ENCODE measurements at places on chromosomes 16 and 17.

GRCh38 chr16:67415872-67416793 is at the start of gene ZDHHC1:
Gene ZDHHC1 (minus strand): TSS chr16:67416477. CDS start chr16:67407775, 8,702 bp downstream.
- peak; percentile 76 for DNase-seq

GRCh38 chr17:57999496-58000017 is 7.5 kb downstream of the SRSF1 start:
- peak; percentile 73 for DNase-seq

- peak; percentile 18 for DNase-seq
These were observed 398.2 kb downstream of the SOX9 start for GRCh38 chr17:72518753-72519597.

- no peak for DNase-seq
These were observed 350.6 kb upstream of the MAF start for GRCh38 chr16:79950932-79951719.

DNA sequence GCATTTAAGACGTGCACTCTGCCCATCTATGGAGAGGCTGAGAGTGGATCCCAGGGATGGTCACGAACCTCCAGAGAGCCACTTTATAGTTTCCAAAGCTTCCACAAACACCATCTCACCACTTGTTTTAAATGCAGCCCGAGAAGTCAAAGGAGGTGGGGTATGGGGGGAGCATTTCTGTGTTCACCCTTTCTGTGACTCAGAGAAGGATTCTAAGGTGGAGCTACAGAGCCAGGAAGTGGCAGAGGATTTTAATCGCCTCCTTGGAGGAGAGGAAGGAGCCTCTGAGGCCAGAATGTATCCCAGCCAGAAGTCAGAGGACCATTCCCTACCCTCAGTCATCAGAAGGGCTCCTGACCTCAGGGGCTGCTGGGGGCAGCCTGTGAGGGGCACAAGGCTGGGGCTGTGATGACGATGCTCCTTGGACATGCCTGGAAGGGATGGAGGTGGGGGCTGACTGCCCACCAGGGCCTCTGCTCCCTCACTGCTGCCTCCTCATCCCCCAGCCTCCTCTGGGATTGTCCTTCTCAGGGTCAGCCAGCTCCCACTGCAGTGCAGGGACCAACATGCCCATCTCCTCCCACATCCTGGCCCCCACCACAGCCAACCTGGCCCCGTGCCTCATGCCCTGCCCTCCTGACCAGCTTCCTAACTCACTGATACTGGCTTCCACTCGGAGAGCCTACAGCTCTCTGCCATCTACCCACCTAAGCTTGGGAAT is 2.8 kb downstream of the XYLT2 start:
- DNase-seq: no peak

- no peak for DNase-seq
These were observed 53.2 kb upstream of the SIAH1 start for GRCh38 chr16:48438414-48438813.

- no peak for DNase-seq
These were observed 66.7 kb downstream of the AP2B1 start for GRCh38 chr17:35653619-35654361.

DNA sequence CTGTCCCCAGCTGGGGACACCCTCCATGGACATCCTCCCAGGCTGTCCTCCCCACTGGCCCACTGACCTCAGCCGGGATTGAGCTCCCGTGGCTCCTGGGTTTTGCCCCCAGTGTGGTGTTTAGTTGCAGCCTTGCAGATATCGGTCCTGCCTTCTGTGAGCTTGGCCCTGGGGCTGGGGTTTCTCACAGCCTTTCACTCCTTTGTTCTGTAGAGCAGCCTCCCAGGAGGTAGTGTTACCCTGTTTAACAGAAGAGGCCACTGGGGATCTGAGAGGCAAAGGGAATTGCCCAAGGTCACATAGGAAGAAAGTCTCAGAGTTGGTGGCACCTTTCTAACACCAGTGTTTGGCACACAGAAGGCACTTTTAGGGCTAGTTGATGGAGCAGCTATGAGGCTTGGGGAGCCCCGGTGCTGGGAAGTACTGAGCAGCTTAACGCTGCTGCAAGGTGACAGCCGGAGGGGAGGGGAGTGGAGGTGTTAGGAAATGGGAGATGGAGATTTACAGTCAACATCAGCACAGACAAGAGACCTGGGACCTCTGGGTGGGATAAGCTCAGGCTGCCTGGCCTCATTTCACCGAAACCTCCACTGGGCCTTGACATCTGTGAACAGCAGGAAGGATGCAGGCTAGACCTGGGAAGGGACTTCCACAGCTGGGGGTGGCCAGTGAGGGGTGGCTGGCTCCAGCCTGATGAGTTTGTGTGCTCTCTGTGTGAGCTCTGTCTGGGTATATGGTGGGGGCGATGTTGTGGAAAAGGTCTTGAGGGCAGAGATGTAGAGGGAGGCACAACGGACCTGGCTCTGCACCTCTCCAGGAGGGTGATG is 26.1 kb downstream of the CACNA1G start:
- no peak for DNase-seq

DNA sequence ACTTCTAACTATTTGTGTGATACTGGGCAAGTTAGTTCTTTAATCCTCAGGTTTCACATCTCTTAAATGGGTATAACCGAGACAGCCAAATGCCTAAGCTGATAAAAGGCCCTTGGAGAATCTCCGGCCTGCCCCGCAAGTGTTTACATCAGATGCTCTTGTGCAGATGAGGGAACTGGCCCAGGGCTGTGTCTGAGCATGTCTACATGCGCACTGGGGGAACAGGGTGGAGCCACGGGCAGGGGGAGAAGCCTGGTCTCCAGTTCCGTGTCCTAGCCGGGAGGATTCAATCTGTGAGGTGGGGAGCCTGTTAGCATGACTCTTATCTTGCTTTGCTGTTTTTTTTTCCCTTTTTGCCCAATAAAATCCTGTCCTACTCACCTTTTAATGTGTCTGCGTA is 222.9 kb downstream of the CDH8 start:
- DNase-seq: no peak

DNA sequence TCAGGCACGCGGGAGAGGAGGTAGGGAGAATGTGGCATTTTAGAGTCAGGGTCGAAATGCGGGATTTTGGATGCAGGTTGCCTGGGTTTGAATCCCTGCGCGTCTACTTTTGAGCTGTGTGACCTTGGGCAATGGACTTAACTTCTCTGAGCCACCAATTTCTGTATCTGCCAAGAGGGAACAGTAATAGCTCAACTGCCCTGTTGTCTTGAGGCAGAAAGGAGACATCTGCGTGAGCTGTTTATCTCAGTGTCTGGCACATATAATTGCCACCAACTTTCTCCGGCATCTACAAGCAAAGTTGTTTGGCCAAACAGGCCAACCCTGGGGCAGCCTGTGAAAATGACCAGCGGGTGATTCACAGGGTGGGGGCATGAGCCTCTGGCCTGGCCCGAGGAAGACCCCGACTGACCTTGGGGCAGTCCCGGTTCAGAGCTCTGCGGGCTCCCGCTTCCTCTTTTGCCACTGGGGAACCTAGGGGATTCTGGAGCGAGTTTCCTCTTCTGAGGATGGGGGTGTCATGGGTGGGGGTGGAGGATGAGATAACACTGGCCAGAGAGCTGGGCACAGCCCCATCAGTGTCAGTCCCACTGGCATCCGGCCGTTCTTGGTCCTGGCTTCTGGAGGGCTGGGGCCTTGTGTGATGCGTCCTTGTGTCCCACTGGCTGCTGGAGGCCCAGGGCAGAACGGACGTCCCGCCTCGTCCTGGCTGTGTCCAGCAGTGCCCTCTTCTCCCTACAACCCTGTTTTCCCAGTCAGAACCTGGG is 1.3 kb downstream of the SNN start:
- DNase-seq: no peak

GRCh38 chr16:27169511-27170071 is 33.7 kb upstream of the KDM8 start:
- DNase-seq: no peak

- no peak for DNase-seq
These were observed 107.1 kb upstream of the GSE1 start for GRCh38 chr16:85505794-85506634.

DNA sequence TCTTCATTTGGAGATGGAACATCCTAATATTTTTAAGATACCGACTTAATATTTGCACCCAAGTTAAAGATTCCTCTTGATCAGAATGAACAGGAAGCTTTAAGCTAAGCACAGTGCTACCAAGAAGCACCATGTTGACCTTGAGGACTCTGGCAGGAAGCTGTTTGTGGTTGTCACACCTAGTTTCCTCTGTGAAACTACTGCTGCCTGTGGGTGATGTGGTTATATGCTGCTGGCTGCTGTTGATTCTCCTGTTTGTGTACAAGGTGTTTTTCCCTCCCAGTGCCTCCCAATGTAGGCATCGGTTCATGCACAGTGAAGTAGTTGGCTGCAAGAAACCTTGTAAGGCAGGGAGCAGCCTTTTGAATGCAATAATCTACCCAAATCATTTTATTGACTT is 23.4 kb downstream of the RBL2 start:
- no peak for DNase-seq

DNA sequence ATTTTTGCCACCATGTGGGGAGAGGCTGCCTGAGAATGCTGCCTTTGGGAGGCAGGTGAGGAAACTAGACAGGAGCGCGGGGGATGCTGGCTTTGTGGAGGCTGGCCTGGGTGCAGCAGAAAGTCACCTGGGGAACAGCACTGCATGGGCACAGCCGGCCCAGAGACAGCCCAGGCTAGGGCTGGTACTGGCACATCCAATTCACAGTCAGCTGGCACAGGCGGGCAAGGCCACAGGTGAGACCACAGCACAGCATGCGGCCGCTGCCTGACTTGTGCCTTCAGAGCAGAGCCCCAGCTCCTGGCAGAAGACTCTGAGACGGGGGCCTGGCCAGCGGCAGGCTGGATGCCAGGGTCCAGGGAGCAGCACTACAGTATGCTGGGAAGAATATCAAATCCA is 16.6 kb upstream of the PITPNM3 start:
- DNase-seq: no peak

DNA sequence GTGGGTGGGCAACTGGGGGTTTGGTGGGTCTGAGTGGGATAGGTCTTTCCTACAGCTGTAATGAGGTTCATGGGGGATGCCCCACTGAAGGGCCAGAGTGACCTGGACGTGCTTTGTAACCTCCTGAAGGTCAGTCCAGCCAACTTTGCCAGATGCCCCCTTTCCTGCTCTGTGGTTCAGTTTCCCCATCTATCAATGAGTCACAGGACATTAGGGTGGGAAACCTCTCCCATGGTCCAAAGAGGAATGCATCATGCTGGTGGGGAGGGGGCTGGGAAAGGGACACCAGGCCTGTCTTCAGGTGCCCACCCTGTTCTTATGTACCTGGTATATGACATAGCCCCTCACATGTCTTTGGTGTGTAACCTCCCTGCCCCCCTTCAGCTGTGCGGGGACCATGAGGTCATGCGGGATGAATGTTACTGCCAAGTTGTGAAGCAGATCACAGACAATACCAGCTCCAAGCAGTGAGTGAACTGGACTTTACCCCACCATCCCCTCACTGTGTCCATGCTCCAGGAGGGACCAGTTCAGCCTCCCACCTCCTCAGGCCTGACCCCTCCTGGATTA is 24.0 kb upstream of the ALKBH5 start:
- DNase-seq: no peak

DNA sequence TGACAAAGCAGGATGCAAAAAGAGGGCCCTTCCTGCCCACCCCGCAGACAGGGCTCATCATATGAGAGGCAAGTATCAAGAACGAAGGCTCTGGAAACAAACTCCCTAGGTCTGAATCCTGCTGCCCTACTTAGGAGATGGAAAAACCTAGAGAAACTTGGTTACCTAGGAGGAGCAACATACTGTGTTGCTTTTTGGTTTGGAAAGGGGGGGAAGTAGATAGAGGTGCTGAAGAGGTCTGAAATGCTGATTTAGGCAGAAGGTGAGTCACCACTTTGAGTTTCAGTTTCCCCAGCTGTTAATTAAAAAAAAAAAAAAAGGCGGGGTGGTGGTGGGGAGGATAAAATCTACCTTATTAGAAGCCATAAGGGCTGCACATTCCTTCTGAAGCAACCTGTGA is 1.5 kb downstream of the N4BP1 start:
- DNase-seq: no peak

GRCh38 chr17:7237266-7237760 is 1.9 kb downstream of the PHF23 start:
- no peak for DNase-seq

GRCh38 chr17:75457047-75457654 is 716 bp downstream of the TMEM94 start:
- peak; percentile 51 for DNase-seq

GRCh38 chr16:65041667-65042066 is 80.2 kb downstream of the CDH11 start:
- DNase-seq: no peak

DNA sequence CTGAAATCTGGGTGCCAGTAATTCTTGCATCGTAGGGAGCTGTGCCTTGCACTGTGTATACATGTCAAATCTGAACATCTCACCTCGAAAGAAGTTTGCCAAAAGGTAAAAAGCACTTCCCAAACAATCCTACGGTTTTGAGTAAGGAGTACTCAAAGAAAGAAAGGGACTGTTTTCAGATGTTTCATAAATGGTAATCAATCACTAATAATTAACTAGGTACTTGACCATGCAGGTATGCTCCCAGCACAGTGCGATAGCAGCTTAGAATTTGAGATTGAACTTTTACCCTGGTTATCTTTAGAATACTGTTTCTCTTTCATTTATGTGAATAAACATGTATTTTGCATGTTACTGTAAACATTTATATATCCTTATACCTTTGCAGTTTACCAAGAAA is 39.0 kb downstream of the PRKCA start:
- no peak for DNase-seq

DNA sequence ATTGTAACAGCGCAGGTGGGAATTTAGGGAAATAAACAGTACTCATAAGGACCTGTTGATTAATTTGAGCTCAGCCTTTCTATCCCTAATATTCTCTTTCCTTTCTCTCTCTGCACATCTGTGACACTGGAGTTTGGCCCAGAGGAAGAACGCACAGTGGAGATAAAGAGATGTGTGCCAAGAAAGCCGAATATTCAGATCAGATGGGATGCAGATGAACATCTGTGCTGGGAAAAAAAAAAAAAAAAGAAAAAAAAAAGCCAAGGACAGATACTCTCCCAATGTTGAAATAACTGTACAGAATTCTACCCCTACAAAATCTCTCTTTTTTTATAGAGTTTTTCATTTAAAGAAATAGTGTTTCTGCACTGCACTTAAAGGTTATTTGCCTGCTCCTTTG is 485.4 kb downstream of the KCNJ2 start:
- DNase-seq: peak; percentile 52

DNA sequence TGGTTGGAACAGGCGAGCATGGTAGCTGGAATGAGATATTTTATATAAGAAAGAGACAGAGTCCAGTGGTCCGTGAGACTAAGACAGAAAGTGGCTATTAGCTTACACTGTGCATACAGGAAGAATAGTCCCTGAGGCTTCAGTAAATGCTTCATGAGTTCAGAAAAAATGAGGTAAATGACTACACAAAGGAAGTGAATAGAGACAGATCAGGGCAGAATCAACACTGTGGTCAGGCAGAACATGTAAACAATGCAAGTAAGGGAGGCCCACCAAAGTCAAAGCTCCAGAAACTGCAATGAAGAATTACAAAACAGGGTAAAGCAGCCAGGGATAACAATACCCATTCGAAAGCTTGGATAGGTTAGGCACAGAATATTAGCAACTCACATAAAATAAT is 4.8 kb downstream of the ABCA10 start:
- DNase-seq: no peak
